ENCODE measurements at places on chromosomes 3 and 15.

DNA sequence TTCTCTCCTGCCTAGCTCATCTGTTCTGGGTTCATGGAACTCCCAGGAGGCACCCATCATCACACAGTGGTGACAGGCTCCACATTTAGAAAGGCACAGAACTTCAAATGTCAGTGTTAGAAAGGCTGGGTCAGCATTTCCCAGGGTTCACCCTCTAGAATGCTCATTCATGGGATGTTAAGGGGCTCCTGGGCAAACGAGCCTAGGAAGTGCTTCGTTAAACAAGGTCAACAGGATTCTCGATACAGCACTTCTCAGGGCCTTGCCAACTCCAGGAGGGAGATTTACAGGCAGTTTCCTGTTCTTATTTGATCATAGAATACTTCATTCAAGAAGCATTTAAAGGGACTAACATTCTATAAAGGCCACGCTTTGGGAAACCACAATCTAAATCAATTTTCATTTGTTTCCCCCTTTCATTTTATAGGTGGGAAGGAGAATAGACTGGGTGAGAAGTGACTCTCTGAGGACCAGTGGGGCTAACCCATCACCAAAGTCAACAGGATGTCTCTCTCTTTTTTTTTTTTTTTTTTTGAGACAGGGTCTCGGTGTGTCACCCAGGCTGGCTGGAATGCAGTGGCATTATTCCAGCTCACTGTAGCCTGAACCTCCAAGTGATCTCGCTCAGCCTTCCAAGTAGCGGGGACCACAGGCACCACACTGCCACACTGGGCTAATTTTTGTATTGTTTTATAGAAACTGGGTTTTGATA lies 14.3 kb downstream of the IGDCC4 start:
- no peak for DNase-seq

DNA sequence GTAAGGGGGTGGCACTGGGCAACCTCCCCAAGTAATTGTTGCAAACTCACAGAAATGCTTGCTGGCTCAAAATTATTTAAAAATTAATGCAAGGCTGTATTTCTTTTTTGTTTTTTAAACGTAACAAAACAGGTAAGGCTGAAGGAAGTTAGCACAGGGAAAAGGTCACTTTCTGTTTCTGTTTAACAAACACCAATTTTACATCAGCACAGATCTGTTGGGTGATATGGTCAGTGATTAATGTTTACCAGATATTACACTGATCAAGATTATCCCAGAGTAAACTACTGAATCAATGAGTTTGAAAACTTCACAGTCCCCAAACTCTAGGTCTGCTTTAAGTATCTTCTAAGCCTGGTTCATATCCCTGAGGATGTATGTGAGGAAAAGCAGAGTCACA lies 558.0 kb downstream of the FOXP1 start:
- no peak for DNase-seq

GRCh38 chr15:48402427-48403177 lies 71.4 kb downstream of the DUT start:
- DNase-seq = no peak

DNA sequence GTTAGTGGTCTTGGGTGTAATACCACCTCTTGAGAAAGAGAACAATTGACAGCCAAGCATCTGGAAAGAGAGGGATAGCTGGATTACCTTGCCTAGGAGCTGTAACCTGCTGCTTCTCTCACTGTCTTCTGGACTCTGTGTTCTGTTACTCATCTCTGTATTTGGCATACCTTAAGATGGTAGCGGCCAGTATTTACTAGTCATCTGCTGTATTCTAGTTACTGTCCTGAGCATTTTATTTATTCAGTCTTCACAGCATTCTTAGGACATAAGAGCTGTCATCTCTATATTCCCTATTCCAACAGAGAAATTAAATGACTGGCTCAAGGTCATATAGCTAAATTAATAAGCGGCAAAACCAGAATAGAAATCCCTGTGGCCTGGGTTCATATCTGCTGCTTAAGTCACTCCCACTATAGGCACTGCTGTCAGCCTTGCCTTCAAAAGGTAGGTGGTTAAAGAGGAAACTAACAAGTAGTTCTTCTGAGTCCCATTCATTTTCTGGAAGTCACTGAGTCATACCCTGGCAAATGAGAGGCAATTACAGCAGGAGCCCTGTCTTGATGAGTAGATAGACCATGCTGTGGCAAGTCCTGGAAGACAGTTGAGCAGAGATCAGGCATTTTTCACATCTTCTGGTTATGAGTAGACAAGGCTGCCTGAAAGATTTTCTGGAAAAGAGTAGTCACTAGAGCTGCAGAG lies 68.2 kb downstream of the RAB7A start:
- DNase-seq = peak; percentile 52

- no peak for DNase-seq
Measured at GRCh38 chr3:113844622-113845222, 6.1 kb downstream of the GRAMD1C start.

DNA sequence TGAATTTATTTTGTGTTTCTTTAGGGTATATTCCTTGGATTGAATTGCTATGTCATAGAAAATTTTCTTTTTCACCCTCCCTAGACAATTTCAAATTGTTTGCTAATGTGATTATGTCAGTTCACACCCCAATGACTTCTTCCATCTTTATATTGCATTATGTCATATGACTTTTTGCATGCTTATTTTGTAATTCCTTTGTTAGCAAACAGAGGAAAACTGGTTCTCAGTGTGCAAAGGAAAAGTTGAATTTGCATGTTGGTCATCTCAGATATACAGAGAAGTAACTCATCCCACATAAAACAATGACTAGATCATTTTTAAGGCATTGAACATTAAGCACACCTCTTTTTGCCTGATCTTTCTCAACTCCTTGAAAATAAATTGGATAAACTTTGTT lies 3.3 kb upstream of the RNF13 start:
- DNase-seq = no peak

GRCh38 chr3:88010810-88011209 lies 48.0 kb downstream of the CGGBP1 start:
- DNase-seq = no peak

DNA sequence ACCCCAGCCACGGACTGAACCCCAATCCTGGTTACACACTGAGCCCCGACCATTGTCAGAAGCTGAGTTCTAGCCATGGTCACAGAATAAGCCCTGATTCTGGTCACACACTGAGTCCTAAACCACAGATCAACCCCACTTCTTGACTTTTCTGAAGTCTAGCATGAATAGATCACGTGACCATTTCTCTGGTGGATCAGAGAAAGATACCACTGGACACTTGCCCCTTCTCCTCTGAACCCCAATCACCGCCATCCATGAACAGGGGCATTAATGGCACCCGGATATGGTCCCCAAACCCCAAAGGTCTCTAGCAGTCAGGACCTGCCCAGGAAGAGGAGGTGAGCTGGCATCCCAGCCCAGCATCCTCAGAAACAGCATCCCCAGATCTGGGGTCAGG lies 9.1 kb downstream of the HCN4 start:
- no peak for DNase-seq

DNA sequence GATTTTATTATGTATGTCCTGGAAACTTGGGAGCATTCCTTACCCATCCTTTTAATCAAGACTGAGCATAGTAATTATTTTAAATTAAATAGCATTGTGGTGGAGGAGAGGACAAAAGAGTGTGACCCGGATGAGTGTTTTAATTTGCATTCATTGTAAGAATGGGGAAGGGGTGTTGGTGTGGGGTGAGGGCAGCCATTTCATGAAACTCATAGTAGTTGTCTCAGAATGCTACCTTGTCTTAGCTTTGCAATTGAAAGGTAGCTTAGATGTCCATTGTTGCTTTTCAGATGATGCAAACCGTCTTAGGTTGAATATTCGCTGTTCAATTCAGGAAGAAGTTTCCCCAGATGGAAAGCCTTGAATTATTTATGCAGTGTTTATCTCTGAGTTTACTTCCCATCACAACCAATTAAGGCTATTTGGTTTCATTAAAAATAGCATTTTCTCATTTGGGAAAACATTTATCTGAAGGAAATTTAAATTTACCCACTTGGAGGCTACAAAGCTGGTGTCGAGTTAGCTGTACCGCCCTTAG lies 328.4 kb downstream of the FEZF2 start:
- no peak for DNase-seq

Measured in AG09309 (cell line).